Activated effector memory CD4-positive, alpha-beta T cell treated with Interleukin-2 at 50 U/mL for 16 hours (primary cell): ENCODE measurements at places on chromosomes 12 and 14.

- DNase-seq, result no peak
These were observed 40.1 kb downstream of the GALNT4 start for GRCh38 chr12:89484470-89484869.

GRCh38 chr14:93105362-93105761, 10.4 kb downstream of the ITPK1 start:
- DNase-seq, result no peak

DNA sequence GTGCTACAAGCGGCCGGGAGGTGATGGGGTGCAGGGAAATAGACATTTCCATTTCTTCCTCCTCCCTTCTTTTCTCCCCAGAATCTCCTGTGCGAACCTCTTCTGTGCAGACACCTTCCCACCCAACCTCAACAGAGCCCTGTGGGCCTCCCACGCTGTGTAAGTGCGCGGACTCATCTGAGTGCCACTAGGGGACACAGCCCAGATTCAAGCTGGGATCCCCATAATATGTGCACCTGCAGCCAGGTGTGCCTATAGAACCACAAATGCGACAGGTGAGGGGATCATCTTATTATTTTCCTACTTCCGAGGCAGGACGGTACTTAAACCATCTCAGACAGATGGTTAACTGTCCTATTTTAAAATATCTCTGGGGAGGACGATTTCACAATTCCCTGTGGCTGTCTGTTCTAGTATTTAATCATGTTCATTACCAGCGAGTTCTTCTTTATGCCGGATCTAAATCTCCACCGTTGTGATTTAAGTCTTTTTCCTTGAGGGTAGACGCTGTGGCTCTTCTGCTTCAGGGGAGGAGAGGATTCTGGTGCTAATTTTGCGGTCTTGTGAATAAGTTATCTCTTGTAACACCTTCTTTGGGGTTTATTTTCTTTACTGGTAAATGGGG, 17.2 kb upstream of the CACNA1C start:
- DNase-seq, result no peak

DNA sequence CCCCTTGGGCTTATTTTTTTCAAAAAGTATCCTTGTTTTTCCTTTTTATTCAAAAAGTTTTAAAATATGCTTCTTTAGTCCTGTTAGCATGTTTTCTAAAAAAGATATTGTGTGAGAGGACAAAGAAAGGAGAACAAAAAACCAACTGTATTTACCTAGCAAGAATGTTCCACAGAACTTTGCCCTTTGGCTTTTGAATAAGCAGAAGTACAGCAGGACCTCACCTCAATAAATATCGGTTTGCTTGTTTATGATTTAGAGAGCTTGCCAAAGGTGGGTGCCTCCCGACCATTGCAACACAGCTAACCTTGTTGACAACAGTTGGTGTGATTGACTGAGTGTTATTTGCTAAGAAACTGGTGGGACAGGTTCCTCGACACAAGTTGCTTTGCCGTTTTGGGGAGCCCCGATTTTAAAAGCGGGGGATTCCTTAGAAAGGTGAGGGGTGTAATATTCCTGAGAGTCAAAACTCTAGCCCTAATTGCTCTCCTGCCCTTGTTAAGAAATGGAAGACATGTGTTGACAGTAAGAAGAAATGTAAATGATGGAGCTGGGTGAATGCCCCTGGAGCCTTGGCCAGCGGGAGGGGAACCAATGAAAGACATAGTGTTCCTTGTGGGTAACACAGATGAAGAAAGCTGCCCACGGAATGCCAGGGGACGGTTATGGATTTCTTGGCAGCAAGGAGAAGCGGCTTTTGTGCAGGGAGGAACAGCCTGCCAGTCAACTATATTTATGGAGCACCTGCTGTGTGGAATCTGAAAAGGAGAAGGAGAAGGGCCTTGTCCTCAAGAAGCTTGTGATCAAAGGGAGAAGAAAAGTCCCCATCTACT, 13.7 kb downstream of the MYBPC1 start:
- no peak for DNase-seq

DNA sequence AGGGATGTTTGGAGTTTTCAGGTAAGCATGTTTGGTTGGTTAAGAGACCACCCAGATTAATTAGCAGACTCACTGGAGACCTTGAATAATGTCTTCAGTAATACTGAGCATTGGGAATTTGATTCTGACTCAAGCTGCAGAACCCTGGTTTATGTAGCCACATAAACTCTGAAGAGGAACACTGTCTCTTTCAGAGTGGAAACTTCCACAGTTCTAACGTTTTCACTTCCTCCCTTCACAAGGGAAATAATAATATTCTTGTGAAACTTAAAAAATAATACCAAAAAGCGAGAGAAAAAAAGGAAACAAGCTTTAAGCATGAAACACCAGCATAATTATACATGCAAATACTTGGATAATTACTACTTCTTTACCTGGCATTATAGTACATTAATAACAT, 40.0 kb upstream of the ST8SIA1 start:
- no peak for DNase-seq

- no peak for DNase-seq
These were observed 10.1 kb downstream of the TDP1 start for GRCh38 chr14:89965839-89966238.

DNA sequence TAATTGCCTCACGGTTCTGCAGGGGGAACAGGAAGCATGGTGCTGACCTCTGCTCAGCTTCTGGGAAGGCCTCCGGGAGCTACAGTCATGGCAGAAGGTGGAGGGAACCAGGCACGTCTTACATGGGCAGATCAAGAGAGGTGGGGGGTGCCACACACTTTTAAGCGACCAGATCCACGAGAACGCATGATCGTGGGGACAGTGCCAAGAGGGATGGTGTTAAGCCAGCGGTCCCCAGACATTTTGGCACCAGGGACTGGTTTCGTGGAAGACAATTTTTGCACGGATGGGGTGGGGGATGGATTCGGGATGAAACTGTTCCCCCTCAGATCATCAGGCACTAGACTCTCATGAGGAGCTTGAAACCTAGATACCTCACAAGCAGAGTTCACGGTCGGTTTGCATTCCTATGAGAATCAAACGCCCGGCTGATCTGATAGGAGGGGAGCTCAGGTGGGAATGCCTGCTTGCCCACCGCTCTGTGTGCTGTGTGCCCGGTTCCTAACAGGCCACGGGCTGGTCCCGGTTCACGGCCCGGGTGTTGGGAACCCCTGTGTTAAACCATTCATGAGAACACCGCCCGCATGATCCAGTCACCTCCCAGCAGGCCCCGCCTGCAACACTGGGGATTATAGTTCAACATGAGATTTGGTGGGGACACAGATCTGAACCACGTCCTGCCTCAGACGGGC, 96.9 kb downstream of the ADGRD1 start:
- no peak for DNase-seq

DNA sequence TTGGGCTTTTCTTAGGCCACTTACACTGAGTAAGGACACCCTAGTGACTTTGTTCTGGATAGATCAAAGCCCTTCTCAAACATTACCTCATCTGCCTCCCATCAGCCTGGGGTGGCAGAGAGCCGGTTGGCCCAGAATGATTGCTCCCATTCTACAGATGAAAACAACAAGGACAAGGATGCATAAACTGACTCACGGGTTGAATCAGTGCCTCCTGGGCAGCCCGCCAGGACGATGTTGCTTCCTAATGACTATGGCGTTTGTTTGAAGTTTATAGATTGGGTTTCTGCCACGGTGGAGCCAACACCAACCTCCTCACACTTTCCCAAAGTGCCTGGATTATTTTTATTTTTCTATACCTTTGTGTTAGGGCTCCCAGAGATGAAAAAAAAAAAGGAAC, 3.6 kb upstream of the VRK1 start:
- DNase-seq, result no peak

GRCh38 chr14:55845963-55846825, 266.2 kb downstream of the KTN1 start:
- DNase-seq, result no peak

DNA sequence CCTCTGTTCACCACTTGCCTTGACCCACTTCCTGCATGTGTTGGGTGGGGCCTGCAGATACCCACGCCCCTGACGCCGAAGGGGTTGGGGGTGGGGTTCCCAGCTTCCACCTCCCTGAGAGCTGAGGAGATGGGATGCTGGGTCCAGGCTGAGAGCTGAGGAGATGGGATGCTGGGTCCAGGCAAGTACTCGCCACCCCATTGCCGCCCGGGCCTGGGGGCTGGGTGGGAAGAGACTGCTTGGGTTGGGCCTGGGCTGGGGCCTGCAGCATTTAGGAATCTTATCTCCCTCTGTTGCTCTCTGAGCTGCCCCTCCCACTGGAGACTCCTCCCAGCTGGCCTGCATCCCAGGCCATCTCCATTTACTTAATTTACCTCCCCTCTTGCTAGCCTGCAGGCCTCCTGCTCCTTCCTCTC, 17.4 kb downstream of the TEAD4 start:
- no peak for DNase-seq

- no peak for DNase-seq
These were observed 33.5 kb downstream of the RBM19 start for GRCh38 chr12:113932381-113933196.

DNA sequence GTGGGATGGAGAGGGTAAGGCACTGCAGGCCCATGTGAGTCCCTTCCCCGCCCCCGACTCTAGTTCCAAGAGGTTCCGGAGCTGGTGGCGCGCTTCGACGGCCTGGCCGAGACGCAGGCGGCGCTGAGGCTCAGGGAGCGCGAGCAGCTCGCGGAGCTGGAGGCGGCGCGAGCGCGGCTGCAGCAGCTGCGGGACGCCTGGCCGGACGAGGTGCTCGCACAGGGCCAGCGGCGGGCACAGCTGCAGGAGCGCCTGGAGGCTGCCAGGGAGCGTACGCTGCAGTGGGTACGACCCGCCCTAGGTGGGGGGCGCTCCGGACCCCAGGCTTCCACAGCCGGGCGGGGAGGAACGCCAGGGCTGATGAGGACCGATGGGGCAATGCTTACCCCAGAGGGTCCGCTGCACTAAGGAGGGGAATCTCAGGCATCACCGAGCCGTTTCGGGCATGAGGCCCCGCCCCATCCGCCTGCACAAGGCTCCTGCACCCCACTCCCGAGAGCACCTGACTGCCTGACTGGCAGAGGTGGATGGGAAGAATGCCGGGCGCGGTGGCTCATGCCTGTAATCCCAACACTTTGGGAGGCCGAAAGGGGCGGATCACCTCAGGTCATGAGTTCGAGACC, 4.9 kb downstream of the CFAP73 start:
- DNase-seq, result no peak

DNA sequence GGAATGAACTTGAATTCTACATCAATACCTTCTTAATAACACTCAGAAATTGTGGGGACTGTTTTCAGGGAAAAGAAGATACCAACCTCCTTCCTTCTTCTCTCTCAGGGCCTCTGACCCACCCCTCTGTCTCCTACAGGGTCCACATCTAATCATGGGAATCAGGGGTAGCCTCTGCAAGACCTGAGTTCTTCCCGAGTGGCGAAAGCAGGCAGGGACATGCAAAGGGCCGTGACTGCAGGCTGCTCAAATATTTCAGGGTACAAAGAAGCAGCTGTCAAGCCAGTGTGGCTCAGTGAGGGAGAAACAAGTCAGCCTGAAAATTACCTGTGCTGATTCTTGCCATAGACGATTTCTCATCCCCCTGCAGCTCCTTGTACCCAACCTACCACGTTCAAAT, 123.1 kb upstream of the PARP11 start:
- DNase-seq, result no peak

- DNase-seq, result no peak
These were observed 111.6 kb downstream of the TSPAN8 start for GRCh38 chr12:71046215-71046614.

- DNase-seq, result peak; percentile 6
These were observed 6.0 kb upstream of the SLC6A12 start for GRCh38 chr12:219891-220352.

DNA sequence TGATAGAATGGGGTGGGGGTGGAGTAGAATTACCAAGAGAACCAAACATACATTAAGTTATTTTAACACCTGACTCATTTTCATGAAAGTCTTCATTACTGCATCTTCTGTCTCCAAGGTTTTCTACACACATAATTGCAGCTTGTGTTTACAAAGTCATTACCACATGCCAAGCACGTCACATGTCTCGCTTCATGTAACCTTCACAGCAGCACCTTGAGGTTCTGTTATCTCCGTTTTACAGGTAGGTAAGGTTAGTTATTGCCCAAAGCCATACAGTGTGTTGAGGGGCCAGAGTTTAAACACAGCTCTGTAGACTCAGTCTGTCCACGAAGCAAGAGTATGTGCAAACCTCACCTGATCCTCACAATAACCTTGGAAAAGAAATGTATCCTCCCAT, 64.3 kb upstream of the RBM19 start:
- DNase-seq, result no peak

- DNase-seq, result no peak
These were observed 37.2 kb upstream of the C14orf132 start for GRCh38 chr14:96001866-96002497.

DNA sequence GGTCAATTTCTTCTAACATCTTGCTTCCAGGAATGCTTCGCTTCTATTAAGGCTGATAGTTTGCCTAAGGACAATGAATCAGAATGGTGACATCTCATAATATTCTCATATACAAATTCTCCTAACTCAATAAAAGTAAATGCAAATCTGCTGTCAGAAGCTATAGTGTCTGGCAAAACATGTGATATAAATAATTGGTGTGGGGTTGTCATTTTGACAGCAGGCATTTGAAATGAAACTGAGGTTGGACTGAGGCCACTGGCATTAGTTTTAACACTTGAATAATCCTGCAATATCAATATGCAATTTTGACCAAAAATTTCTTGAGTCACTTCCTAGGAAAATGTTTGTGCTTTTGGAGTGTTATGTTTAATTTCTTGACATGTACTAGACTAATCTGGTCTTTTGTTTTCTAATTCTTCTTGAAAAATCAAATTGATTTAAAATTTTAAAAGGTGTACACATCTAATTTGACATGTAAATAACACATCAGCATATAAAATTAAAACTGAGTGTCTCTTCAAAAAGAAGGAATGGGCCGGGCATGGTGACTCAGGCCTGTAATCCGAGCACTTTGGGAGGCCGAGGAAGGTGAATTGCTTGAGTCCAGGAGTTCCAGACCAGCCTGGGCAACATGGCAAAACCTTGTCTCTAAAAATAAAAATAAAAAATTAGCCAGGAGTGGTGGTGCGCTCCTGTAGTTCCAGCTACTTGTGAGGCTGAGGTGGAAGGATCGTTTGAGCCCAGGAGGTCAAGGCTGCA, 92.3 kb upstream of the BTG1 start:
- DNase-seq, result no peak

DNA sequence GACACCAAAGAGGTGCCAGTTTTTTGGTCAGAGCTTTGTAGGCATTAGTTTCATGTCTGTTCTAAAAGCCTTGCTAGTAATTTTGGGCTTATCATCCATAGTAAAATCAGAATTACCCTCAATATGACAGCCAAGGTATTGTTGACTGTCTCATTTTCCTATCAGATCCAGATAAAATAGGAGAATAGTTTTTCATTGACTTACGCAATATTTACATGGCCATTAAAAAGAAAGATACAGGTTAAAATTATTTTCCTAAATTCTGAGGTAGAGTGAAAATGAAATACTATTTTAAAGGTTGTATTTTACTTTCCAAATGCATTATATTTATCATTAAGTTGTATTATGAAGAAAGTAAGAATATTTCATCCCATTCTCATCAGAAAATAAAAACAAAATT, 203.7 kb downstream of the LRFN5 start:
- DNase-seq, result no peak

GRCh38 chr14:76129851-76130576, 21.7 kb upstream of the GPATCH2L start:
- no peak for DNase-seq

- DNase-seq, result no peak
These were observed 238.1 kb downstream of the FOXN3 start for GRCh38 chr14:89178800-89179535.
